ENCODE measurements at places on chromosomes 5 and 9.

GRCh38 chr5:6729386-6730310 is 16.4 kb downstream of the TENT4A start:
- no peak for DNase-seq

DNA sequence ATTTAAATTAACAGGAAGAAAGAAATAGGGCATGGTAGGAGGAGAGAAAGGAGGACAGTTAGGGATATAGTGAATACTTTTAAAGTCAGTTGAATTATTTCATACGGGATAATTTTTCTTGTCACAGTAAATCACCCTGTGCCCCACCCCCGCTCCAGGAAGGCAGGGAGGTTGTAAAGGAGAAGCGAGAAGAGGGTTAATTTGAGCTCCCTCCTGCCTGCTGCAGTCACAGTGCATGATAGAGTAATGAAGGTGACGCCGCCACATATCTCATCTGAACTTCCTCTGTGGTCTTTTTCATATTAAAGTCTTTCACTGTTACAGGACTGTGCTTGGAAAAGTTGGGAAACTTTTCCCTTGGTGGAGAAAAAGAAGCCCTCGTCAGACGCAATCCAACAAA is 896 bp upstream of the PCSK5 start:
- DNase-seq, result no peak

DNA sequence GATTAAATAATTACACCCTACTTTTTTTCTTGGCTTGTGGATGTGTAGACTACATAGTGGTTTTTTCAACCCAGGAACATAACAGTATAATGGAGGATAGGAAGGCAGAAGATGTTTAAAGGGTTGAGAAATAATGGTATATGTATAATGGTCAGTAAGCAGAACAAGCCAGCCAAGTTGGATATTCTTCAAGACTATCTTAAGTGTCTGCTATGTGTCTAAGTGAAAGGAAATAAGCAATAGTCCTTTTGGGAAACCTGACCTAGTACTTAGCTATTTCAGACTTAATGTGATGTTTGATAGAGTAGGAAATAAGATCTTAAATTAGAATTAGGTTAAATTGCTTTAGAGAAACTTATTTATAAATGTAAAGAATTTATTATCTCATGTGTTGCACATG is 85.7 kb downstream of the PTPDC1 start:
- DNase-seq, result no peak

- DNase-seq, result no peak
These were observed 1867.9 kb upstream of the NUDT12 start for GRCh38 chr5:105430516-105430915.

- DNase-seq, result no peak
These were observed 1015.8 kb downstream of the CDH18 start for GRCh38 chr5:18972177-18972576.

GRCh38 chr9:88533951-88534455 is 975 bp upstream of the NXNL2 start:
- DNase-seq, result peak; percentile 97

GRCh38 chr9:14437354-14438231 is 123.7 kb upstream of the NFIB start:
- no peak for DNase-seq

DNA sequence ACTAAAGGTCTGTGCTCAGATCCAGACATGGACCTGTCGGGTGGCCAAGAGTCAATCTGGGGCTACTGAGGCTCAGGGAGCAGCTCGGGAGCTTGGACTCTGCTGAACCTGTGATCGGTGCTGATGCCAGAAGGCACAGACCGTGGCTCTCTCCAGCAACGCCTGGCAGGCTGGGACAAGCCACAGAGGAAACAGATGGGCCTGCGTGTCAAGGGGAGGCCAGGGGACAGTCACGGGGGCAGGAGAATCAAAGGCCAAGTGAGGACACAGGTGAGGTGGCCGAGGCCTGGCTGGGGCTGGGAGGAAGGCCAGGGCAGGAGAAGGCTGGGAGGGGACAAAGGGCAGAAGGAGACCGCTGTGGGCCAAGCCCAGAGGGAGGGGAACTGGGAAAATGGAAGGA is 43.4 kb downstream of the EPB41L4B start:
- no peak for DNase-seq

DNA sequence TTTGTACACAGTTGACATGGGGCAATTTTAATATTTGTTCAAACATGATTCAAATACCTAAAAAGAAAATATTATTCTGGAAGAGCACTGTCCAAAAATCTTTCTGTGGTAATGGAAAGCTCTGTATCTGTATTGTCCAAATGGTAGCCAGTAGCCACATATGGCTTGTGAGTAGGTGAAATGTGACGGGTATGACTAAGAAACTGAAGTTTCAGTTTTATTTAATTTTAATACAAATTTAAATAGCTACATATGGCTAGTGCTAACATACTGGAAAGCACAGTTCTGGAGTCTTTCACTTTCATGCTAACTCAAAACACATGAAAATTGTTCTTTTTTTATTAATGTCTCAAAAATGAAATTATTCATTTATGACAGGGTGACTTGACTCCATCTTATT is 132.6 kb downstream of the PLK2 start:
- no peak for DNase-seq

- no peak for DNase-seq
These were observed 408.1 kb downstream of the HTR1A start for GRCh38 chr5:63554191-63554590.

DNA sequence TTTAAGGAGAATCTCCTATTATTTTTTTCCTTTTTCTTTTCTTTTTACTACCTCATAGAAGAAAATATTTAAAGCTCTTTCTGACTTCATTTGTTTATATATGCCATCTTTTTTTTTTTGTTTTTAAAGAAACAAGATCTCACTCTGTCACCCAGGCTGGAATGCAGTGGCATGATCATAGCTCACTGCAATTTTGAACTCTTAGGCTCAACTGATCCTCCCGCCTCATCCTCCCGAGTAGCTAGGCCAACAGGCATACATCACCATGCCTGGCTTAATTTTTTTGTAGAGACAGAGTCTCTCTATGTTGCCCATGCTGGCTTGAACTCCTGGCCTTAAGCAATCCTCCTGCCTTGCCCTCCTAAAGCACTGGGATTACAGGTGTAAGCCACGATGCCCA is 59.5 kb downstream of the LNPEP start:
- DNase-seq, result no peak
